Stimulated activated CD8-positive, alpha-beta memory T cell treated with anti-CD3 and anti-CD28 coated beads, Interleukin-15, amount 100 ng/mL, for 1 hour (primary cell): ENCODE measurements at places on chromosomes 6 and 20.

GRCh38 chr20:12640251-12640650 lies 368.5 kb upstream of the SPTLC3 start:
- no peak for DNase-seq

DNA sequence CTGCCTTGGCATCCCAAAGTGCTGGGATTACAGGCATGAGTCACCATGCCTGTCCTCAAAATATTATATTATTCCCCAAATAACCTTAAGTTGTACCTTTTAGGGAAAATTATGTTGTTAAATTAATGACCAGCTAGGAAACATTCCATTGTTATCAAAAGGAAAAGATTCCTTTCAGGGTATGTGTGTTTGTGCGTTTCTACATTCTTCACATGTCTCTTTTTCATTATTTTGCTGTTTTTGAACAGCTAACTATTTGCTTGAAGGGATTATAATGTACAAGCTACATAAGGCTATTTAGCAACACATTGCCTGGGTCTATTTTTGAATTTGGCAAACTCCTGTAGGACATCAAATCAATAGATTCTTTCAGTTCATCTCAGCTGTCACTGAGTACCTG lies 57.1 kb downstream of the GJA1 start:
- DNase-seq = no peak

- DNase-seq = no peak
Measured at GRCh38 chr6:100203400-100203799, 209.4 kb upstream of the MCHR2 start.

- no peak for DNase-seq
Measured at GRCh38 chr6:16706911-16707783, 54.1 kb downstream of the ATXN1 start.

- no peak for DNase-seq
Measured at GRCh38 chr20:61850926-61851900, 214.5 kb downstream of the TAF4 start.

DNA sequence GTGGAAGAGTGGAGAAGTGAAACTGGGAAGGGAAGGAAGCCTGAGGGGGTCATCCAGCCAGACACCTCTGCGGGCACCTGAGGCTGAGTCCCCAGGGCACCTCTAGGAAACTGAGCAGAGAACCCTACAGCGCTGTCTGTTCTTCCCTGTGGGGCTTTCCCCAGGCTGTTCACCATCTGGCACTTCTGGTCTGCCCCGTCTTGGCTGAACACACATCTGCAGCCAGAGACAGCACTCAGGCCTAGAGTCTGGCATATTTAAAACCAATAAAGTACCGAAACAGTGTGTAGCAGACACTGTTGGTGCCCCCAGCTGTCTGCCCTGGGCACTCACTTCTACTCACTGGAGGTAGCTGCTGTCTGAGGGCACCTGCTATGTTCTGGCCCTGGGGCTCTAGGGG lies 9.4 kb upstream of the ARFGEF2 start:
- no peak for DNase-seq

GRCh38 chr6:107458672-107459282 lies 587 bp downstream of the PDSS2 start:
- DNase-seq = no peak

DNA sequence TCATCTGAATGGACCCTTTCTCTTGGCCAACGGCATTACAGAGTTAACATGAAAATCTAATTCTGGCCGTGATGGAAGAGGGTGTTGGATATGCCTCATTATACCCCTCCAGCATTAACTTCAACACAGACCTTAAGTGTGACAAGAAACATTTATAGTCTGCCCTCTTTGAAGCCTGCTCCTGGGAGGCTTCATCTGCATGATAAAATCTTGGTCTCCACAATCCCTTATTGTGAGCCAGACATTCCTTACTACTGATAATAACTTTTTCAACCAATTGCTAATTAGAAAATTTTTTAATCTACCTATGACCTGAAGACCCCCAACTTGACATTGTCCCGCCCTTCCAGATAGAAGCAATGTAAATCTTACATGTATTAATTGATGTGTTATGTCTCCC lies 9.3 kb upstream of the HBS1L start:
- no peak for DNase-seq

- no peak for DNase-seq
Measured at GRCh38 chr6:36963451-36964290, 9.1 kb downstream of the PI16 start.

DNA sequence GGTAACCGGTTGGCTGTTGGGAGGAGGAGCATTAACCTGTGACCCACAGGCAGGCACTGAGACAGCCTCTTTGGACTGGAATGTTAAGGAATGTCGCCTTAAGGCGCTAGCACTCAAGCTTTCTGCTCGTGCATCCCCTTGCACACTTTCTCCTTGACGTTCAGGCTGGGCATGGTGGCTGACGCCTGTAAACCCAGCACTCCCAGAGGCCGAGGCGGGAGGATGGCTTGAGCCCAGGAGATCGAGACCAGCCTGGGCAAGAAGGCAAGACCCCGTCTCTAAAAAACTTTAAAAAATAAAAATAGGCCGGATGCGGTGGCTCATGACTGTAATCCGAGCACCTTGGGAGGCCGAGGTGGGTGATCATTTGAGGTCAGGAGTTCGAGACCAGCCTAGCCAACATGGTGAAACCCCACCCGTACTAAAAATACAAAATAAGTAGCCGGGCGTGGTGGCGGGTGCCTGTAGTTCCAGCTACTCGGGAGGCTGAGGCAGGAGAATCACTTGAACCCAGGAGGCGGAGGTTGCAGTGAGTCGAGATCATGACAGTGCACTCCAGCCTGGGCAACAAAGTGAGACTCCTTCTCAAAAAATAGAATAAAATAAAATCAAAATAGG lies 1.9 kb upstream of the GID8 start:
- DNase-seq = no peak
